Stimulated activated CD4-positive, alpha-beta T cell treated with anti-CD3 and anti-CD28 coated beads, Interleukin-2, amount 100 ng/mL, for 4 hours (primary cell): ENCODE measurements at places on chromosomes 1 and 21.

- DNase-seq, result no peak
Measured at GRCh38 chr1:223827193-223827663, 18.5 kb downstream of the TP53BP2 start.

GRCh38 chr1:226938903-226939437, 1.1 kb upstream of the COQ8A start:
- DNase-seq, result no peak

GRCh38 chr1:145917595-145917994, 922 bp downstream of the PEX11B start:
- DNase-seq, result no peak

- no peak for DNase-seq
Measured at GRCh38 chr1:166573199-166573598, 266.1 kb upstream of the POGK start.

DNA sequence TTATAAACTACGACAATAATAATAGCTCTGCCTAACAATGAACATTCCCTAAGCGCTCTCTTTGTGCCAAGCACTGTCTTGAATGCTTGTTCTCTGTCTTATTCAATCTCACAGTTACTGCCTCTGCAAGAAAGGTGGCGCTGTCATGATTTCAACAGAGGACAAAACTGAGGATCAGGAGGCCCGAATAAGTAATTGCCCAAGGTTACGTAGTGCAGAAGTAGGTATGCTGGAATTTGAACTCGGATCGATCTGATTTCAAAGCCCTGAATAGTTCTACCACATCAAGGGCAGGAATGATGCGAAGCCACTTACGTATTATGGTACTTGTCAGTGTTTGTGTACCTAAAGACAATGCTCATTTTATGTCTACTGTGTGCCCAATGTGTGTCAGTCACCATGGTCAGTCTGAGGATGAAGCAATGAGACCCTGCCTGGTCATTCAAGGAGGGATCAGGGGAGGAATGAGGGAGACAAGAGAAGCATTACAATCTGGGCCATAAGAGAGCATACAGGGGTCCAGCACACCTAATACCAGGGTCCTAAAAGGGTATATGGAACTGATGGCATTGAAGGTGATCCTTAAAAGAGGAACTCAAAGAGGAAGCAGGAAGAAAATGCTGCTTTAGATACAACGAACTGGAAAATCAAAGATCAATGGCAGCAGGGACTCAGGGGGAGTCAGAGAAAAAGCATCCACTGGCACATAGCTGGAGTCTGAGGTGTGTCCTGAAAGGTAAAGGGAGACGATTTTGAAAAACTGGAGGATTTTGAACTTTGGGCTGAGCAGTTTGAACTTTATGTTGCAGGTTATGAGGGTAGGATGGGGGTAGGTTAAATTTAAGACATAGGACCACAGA, 389.2 kb downstream of the PLPP3 start:
- no peak for DNase-seq

DNA sequence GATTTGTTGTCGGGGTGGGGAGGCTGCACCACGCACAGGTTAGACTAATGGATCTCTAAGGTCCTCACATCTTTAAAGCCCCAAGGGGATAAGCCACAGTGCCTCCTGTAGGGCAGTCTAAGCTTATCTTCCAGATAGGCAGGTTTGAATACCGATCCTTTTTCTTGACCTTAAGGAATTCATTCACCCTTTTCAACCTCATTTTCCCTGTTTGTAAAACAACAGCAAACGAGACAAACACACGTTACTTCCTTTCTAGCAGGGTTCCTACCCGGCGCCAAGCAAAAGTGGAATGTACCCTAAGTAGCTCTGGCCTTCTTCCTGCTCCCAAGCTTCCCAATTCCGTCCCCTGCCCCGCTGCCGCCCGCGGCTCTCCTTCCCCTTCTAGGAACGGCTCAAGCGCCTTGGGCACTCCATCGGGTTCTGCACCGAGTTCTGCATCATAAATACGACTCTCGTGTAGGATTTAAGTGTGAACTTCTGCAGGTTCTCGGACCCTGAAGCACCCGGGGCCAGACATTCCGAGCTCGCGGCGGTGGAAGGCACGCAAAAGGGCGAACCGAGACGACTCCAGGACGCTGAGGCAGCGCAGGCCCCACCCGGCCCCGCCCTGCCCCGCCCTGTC, 548 bp upstream of the CDC20 start:
- no peak for DNase-seq

GRCh38 chr1:90593312-90593711, 123.8 kb downstream of the BARHL2 start:
- DNase-seq, result no peak

DNA sequence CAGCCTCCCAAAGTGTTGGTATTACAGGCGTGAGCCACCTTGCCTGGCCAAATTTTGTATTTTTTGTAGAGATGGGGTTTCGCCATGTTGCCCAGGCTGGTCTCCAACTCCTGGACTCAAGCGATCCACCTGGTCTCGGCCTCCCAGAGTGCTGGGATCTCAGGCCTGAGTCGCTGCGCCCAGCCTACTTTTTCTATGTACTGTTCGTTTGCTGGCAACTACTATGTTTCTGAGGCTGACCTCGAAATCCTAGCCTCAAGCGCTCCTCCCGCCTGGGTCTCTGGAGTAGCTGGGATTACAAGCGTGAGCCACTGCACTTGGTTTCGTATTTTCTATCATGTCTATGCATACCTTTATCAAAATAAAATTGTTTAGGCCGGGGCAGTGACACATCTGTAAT, 675 bp upstream of the TEKT2 start:
- DNase-seq, result no peak

DNA sequence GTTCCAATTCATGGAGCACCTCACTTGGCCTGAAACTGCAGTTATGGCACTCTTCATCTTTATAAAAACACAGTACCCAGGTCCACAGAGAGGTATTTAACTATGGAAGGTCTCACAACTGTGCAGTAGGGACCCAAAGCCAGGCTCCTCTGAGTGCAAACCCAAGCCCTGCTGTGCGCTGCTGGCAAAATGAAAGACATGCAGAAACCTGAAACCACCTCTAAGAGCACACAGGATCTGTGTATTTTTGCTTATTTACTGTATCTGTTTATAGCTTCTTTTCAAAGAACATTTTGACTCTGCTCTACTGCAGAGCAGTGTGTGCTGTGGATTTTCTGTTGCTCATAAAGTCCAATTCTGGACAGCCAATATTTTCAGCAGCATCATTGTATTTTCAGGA, 166.6 kb downstream of the DSCAM start:
- DNase-seq, result no peak

GRCh38 chr21:45119812-45120211, 45.4 kb downstream of the ADARB1 start:
- DNase-seq, result no peak

GRCh38 chr1:212293579-212293978, 8.4 kb downstream of the PPP2R5A start:
- DNase-seq, result no peak

DNA sequence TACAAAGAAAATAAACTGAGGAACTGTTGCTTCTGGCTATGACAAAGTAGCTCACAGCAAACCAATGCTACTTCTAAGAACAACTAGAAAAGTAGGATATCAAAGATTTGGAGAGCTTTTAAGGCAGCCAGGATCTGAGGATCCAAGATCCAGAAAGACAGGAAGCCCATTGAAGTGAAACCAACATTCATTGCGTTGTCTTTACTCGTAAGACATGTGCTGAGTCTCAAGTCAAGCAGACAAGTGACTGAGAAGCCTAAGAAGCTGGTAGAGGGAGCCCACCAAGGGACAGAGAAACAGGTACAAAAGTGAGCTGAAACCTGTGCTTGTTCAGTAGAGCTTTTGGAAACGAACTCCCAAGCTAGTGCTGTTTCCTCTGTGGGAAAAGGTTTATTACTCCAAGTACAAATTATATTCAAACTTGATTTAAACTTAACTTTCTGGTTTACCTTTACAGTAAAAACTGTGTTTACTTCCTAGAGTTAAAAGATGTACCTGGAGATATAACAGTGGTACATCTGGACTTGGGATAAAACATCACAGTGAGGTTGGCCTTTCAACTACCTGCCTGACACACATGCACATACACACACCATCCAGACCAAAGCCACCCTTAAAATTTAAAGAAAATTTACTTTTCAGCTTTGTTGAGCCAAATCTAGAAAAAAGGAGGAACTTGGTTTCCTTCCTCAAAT, 41.2 kb downstream of the NME7 start:
- DNase-seq, result no peak

GRCh38 chr1:218499011-218499691, 154.0 kb downstream of the TGFB2 start:
- DNase-seq, result no peak

DNA sequence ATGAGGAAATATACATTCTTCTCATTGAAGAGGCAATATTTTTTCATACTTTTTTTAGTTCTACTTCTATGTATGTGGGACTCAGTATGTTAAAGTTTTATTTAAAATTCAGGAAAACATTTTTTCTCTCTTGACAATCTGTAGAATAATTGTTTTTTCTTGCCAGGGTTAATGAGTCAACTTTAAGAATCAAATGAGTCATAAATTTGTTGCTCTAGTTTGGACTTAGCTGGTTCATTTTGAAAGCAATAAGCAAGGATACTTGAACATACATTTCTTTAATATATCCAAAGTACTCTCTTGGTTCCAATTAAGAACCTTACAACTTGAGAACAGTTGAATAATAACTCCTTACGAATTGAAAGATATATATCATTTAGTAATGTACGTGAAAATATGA, 1145.3 kb upstream of the B3GALT2 start:
- DNase-seq, result no peak

DNA sequence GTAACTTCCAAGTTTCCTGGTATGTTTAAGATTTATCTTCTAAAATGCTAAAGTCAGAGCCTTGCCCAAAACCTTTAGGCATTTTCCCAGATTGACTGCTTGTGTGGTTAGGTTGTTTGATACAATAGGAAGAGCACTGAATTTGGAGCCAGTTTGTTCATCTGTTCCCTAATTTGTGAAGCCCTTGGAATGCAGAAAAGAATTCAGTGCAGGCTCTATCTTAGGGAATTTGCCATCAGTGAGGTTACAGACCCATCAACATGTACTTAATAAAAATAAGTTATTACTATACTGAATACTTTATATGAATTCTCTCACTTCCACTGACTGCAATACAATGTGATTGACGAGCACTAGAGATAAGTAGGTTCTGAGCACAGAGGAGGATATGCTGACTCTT, 120.2 kb downstream of the PIK3R3 start:
- DNase-seq, result no peak

- no peak for DNase-seq
Measured at GRCh38 chr21:26118938-26119540, 51.5 kb downstream of the APP start.
